ENCODE measurements at places on chromosomes 3 and 15.

GRCh38 chr3:34864011-34864410 lies 775.3 kb upstream of the ARPP21 start:
- no peak for DNase-seq

- no peak for DNase-seq
These were observed 204.6 kb upstream of the STRIT1 start for GRCh38 chr3:155497930-155498647.

GRCh38 chr3:1578124-1578806 lies 485.4 kb downstream of the CNTN6 start:
- no peak for DNase-seq

DNA sequence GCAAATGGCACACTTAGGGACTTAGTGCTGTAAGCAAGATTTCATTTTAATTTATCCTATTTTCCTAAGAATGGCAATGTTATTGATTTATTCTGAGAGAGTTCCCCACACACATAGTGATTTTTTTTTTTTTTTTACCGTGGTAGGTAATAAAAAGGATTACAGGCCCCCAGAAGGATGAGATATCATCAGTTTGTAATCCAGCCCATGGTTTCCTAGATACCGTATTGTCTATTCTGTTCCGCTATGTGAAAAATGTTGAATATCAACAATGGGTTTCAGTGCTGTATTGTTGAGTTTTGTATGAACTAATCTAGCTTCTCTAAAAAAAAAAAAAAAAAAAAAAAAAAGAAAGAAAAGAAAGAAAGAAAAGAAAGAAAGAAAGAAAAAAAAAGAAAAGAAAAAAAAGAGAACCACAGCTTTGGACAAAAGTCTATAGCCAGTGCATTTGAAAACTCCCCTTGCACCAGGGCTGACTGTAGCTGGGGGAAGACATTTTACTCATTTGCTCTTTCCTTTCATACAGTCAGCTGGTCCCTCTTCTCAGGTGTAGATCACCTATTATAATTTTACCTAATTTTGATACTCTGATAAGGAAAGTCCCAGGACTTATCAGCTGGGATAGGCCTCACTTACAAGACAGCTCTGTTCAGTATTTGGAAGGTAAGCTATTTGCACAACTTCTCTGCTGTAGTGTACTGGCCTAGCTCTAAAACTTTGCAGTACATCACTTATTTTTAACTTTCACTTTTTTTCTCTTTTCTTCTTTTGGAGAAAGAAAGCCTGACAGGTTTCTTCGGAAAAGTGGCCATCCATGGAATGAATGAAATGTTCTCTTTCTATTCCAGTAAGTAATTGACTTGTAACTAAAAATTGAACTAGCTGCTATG lies 101.4 kb upstream of the SOX2 start:
- no peak for DNase-seq
